ENCODE measurements at places on chromosomes 6 and 20.

GRCh38 chr6:110561696-110562095, 85.3 kb upstream of the SLC22A16 start:
- DNase-seq: no peak

DNA sequence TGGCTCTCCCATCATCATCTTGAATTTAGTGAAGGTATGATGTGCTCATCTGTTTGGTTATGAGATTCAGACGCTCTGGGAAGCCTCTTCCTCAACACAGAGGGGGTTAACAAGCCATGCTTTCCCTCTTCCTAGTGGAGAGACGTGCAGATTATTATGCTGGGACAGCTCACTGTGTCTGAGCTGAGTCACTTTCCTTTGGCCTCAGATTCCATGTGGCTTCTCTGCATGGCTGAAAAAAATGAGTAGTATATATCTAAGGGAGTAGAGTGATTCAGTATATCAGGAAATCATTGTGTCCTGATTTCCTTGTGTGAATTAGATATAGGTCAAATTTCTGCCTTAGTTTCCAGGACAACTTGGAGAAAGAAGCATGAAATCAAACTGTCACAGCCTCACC, 52.6 kb downstream of the FIG4 start:
- no peak for DNase-seq

GRCh38 chr6:36977470-36977941, 8.5 kb downstream of the MTCH1 start:
- DNase-seq: no peak

- DNase-seq: no peak
Observed at GRCh38 chr6:81834141-81834681, 81.7 kb upstream of the TENT5A start.

DNA sequence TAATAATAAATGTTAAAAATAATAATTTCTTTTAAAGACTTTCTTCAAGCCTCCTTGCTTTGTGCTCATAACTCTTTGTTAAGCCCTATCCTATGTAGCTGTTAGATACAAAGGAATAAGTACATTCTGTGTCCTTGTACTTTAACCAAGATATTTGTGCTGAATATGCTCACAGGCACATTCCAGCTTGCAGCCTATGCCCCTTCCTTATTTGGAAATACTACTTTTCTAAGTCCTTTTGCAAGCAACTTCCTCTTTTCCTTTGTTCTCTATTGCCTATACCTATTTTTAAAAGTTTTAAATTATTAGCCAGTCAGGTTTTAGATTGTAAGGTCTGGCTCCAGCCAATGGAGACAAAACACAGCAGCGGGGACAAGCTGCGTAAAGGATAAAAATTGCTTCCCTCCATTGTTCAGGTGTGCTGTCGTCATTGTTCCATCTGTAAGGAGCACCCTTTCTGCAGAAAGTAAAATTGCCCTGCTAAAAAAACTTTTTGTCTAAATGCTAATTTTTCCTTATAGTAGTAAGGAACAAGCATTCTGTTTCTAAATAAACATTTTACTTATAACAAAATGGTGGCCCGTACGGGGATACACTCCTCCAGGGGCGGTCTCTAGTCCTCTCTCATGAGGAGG, 80.2 kb downstream of the SYTL3 start:
- no peak for DNase-seq

DNA sequence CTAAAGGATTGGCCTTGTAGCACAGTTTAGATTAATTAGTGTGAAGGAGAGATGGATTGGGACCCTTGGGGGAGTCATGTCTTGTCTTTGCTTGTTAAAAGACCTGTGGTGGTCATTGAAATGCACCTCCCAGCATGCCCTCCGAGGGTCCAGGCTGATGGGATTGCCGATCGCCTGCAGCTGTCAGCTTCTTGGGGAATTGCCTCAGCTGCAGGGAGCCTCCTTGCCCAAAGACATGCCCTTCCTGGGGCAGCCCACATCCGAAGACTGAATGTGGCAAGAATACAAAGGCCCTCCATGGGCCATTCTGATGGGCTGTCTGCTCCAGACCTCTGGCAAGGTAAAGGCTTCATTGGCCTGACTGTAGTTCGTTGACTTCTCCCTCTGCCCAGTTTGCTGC, 150.7 kb downstream of the FARS2 start:
- no peak for DNase-seq

- no peak for DNase-seq
Observed at GRCh38 chr6:150276937-150277742, 91.7 kb upstream of the IYD start.

- DNase-seq: peak; percentile 43
Observed at GRCh38 chr6:116557893-116558292, 4.3 kb downstream of the CALHM4 start.

DNA sequence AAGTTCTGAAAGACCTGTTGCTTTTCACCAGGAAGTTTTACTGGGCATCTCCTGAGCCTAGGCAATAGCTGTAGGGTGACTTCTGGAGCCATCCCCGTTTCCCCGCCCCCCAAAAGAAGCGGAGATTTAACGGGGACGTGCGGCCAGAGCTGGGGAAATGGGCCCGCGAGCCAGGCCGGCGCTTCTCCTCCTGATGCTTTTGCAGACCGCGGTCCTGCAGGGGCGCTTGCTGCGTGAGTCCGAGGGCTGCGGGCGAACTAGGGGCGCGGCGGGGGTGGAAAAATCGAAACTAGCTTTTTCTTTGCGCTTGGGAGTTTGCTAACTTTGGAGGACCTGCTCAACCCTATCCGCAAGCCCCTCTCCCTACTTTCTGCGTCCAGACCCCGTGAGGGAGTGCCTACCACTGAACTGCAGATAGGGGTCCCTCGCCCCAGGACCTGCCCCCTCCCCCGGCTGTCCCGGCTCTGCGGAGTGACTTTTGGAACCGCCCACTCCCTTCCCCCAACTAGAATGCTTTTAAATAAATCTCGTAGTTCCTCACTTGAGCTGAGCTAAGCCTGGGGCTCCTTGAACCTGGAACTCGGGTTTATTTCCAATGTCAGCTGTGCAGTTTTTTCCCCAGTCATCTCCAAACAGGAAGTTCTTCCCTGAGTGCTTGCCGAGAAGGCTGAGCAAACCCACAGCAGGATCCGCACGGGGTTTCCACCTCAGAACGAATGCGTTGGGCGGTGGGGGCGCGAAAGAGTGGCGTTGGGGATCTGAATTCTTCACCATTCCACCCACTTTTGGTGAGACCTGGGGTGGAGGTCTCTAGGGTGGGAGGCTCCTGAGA, at the start of gene HFE:
Gene HFE, plus strand, starts transcription at position 146 of the 832 bp plus-strand sequence. Its CDS starts 12 bp downstream, at position 158.
- DNase-seq: peak; percentile 48

Measured in urinary bladder (tissue), 4 donors.